ENCODE measurements at places on chromosomes 2 and 18. TPM values are rescaled to one million over a fixed set of nuclear protein-coding genes. Genes with fewer than 3 reads are reported as not detected.

SLC5A7 gene
- 0.11 TPM for polyA plus RNA-seq

RTP5 gene
- not detected for polyA plus RNA-seq

BCL2L11 gene
- 8.3 TPM for polyA plus RNA-seq

VWC2L gene
- polyA plus RNA-seq = not detected

POTEC gene
- not detected for polyA plus RNA-seq

MBD2 gene
- 25.2 TPM for polyA plus RNA-seq

MIB1 gene
- polyA plus RNA-seq = 5.5 TPM

ARHGAP15 gene
- polyA plus RNA-seq = 5.6 TPM

GPR39 gene
- polyA plus RNA-seq = 2.9 TPM

LIPG gene
- 6.8 TPM for polyA plus RNA-seq

KCNG3 gene
- 0.04 TPM for polyA plus RNA-seq

TUBB8B gene
- polyA plus RNA-seq = 0.26 TPM

GPBAR1 gene
- polyA plus RNA-seq = 29.4 TPM

GRB14 gene
- 3.0 TPM for polyA plus RNA-seq

AP1S3 gene
- 0.97 TPM for polyA plus RNA-seq

IMMT gene
- 55.6 TPM for polyA plus RNA-seq

AQP12A gene
- 105 TPM for polyA plus RNA-seq

CHST10 gene
- polyA plus RNA-seq = 1.7 TPM

FSHR gene
- not detected for polyA plus RNA-seq

CLEC4F gene
- polyA plus RNA-seq = 1.6 TPM

RAX gene
- polyA plus RNA-seq = not detected

RNMT gene
- 11.0 TPM for polyA plus RNA-seq

ARMC9 gene
- polyA plus RNA-seq = 8.7 TPM

IL1RL1 gene
- 5.6 TPM for polyA plus RNA-seq

CCNYL1 gene
- polyA plus RNA-seq = 6.9 TPM

SEPTIN2 gene
- 133 TPM for polyA plus RNA-seq

ANKRD29 gene
- polyA plus RNA-seq = 9.9 TPM

ASB18 gene
- not detected for polyA plus RNA-seq

C2orf78 gene
- not detected for polyA plus RNA-seq

HOXD3 gene
- 3.3 TPM for polyA plus RNA-seq

MEP1B gene
- 0.02 TPM for polyA plus RNA-seq

SMPD4 gene
- 29.1 TPM for polyA plus RNA-seq

SP9 gene
- not detected for polyA plus RNA-seq

BMP10 gene
- not detected for polyA plus RNA-seq

Data from adipose tissue (tissue), 3 donors.